NCI-H345 (cell line): ENCODE measurements at places on chromosomes 3 and 15.
A peak's percentile ranks its signal among the peaks of the same experiment; 100 is the strongest.

DNA sequence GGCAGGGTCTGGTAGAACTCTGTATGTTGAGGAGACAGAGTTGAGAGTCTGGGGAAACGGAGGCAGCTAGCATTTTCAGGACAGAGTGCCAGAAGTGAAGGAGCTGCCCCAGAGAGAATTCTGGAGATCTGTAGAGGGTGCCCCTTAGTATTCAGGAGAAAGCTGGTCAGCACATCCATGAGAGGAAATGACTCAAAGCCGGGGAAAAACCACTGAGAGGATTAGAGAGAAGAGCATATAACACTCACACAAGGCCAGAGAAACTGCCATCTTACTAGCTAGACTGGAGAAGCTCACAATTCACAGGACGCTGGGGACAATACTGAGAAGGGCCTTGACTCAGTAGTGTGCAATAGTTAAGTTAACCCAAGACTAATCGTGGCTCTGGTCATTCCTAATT, 75.7 kb upstream of the DPPA4 start:
- no peak for DNase-seq

DNA sequence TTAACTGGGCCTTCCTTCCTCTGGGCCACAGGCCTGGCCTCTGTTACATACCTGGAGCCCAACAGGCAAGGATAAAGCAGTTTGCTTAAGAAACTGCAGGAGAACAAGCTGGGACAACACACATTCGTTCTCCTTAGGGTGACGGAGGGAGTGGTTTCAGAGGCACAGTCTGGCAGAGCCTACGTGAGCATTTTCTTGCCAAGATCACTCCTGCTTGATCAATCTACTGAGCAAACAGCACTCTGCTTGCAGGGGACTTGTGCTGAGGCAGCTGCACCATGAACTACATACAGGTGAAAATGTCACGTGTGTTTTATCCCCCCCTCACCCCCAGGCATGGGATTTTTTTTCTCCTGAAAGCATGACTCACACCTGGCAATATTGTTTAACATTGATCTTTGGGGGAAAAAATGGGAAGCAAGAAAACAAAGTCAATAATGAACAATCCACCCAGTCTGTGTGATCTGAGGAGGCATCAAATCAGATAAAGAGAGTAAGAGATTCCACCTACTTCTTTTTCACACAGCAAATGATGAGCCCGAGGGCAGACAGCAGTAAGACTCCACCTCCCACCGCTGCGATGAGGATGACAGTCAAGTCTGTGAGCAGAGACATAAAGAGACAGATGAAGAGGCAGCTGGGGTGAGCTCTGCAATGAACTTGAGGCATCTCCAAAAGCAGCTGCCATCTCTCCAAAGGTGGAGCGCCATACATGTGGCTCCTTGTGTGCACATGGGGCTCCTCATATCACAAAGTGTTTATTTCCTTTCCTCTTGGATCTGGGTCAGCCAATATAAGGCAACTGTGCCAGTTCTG, 57.4 kb downstream of the CDCP1 start:
- peak; percentile 14 for DNase-seq

- no peak for DNase-seq
These were observed 24.0 kb downstream of the PSTPIP1 start for GRCh38 chr15:77018796-77019505.

DNA sequence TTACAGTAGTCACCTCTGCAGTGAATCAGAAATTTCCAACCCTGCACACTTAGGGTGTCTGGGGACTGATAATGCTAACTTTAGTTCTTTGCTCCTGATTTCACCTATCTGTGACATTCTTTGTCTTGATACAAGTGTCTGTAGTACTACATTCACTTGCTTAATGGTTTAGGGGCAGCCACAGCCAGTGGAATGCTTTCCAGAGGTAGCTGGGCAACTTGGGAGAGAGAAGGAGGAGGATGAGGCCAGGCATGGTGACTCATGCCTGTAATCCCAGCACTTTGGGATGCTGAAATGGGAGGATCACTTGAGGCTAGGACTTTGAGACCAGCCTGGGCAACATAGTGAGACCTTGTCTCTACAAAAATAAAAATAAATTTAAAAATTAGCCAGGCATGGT, 8.5 kb downstream of the BAHD1 start:
- DNase-seq: no peak

DNA sequence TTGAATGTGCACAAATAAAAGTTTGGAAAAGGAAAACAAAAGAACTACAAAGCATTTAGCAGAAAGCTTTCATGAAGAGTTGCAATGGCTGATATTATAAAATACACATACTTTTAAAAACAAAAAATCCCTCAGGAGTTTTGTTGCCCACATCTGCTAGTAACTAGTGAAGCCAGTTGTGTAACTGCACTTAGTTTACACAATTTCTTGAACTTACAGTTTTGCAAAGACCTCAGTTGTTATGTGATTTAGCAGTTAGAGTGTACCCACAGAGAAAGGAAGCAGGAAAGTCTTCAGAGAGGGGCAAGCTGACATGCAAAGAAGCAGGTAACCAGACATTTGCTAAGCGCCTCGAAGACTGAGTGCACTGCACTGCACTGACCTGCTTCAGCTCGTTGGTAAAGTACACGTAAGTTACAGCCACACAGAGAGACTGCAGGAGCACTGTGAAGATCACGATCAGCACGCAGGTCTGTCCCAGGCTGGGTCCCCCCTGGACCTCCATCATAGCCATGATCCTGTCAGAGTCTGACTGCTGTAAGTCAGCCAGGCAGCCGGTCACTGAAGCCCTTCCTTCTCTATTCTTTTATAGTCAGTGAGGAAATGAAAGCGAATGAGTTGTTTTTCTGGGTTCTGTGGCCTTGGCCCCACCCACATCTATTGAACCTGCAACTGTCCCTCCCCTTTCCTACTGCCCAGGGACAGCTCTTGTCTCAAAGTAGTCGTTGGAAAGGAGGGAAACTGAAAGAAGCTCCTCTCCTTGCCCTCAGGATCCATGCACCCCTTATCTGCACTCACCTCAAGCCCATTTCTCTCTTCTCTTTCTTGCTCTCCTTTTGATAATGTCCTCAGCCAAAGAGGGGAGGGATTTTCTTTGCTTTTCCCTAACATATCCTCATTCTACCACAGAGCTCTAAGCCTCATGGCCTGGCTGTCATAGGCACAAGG, at the start of gene TNFSF10:
TSS of gene TNFSF10 (minus strand) at position 560 of the 948 bp plus-strand sequence. CDS start at position 514, 46 bp downstream.
- no peak for DNase-seq

- DNase-seq: no peak
These were observed 57.0 kb upstream of the C3orf80 start for GRCh38 chr3:160168246-160168645.
